ENCODE measurements at places on chromosomes 4 and X.

DNA sequence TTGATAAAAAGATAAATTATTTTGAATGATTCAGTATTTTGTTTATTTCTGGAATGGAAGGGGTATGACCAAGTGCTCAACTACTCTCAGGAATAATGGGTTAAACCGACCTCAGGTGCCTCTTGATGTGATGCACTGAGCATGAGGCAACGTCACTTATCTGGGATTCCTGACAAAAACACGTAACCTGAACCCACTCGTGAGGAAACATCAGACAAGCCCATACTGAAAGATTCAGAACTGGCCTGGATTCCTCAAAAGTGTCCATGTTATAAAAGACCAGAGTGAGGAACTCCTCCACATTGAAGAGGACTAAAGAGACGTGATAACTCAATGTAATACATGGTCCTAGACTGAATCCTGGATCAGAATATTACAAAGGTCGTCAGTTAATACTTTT lies 144.0 kb downstream of the FNIP2 start:
- no peak for DNase-seq

DNA sequence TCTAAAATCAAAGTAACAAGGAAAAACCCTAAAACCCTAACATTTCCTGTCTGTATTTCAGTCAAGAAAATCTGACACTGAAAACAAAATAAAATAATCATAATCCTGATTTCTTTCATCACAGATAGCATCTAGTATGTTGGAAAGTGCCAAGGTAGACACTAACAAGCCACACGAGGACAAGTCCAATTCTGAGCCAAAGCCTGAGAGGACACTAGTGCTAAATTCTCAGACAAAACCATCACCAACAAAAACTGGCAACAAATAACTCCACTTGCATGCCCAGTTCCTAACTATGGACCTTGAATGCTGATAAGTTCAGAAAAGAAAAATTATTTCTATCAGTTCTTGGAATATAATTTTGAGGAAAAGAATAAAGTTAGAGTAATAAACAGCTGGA lies 113.7 kb downstream of the MANBA start:
- no peak for DNase-seq

DNA sequence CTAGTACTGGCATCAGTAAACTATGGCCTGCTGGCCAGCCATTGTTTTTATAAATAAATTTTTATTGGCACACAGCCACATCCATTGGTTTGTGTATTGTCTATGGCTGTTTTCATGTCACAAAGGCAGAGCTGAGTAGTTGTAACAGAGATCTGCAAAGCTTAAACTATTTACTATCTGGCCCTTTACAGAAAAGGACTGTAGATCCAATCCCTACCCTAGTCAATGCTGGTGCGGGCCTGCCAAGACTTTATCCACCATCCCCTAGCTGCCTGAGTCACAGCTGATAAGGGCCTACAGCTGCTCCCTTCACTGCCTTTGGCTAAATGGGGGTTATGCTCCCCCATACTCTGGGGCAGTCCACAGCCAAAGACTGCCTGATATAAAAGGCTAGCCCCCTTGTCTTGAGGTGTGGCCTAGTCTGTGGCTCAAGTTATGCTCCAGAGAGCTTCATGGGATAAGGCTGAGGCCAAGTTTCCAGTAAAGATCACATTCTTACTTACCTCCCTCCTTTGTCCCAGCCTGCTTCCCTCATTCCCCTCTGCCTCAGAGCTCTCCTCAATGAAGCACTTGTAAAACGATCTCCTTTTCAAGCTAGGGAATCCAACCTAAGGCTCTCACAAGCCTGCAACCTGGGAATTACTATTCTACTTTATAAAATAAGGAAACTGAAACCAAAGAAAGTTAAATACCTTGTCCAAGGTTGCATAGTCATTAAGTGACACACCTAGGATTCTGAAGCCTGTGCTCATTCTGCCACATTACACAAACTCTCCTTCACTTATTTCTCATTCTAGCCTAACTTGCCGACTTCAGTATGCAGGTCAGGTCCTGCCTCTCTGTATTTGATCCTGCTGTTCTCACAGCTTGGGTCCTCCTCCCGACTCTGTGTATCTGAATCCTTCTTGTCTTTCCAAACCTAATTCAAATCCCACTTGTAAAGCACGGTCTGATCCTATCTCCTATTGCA lies 20.7 kb downstream of the ACE2 start:
- peak; percentile 20 for DNase-seq

DNA sequence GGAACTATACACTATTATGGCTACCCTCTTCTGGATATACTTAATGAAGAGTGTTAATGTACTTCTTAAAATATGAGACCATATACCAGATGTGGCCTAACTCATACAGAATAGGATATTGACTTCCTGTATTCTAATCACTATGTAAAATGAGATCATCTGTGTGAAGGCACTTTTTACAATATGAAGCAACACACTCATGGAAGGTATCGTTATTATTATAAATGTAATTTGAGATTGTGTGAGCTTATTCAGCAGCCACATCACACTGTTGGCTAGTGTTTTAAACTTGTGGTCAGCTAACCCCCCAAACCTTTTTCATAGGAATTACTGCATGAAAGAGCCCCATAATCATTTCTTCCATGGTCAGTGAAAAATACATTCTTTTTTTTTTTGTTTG lies 281.8 kb upstream of the TEX13A start:
- DNase-seq, result no peak

- DNase-seq, result no peak
Measured at GRCh38 chr4:2375427-2375826, 43.0 kb downstream of the ZFYVE28 start.

- DNase-seq, result no peak
Measured at GRCh38 chrX:33686105-33686504, 446.0 kb downstream of the FAM47A start.

DNA sequence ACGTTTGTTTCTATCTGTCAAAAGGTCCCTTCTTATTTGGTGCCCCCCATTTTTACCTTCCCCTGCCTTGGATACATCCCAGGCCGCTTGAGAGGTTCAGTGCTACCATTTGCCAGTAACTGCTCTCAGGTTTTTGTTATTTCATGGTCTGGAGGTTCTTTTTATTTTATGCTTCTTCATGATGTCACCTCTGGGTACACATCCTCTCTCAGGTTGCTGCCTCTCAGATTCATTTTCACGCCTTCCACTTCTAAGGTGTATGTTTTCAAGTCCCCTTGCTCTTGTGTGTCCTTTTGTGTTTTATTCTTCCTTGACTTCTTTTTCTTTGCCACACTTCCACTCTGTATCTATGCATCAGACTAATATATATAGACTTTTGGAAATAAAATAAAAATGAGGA lies 640.1 kb upstream of the AADAT start:
- DNase-seq, result no peak

All from ELF-1 (cell line).